ENCODE measurements at places on chromosomes 4 and X. TPM values are rescaled to one million over a fixed set of nuclear protein-coding genes. Genes with fewer than 3 reads are reported as not detected.

The CCSER1 gene
- 0.47 TPM for total RNA-seq

The DIPK2B gene
- total RNA-seq: not detected

The C4orf50 gene
- not detected for total RNA-seq

The SCML2 gene
- total RNA-seq: 2.4 TPM

The BMP2K gene
- 17.0 TPM for total RNA-seq

The TMSB15A gene
- total RNA-seq: not detected

The GAGE12J gene
- not detected for total RNA-seq

The TMEM255A gene
- not detected for total RNA-seq

The PCDH10 gene
- not detected for total RNA-seq

DNA sequence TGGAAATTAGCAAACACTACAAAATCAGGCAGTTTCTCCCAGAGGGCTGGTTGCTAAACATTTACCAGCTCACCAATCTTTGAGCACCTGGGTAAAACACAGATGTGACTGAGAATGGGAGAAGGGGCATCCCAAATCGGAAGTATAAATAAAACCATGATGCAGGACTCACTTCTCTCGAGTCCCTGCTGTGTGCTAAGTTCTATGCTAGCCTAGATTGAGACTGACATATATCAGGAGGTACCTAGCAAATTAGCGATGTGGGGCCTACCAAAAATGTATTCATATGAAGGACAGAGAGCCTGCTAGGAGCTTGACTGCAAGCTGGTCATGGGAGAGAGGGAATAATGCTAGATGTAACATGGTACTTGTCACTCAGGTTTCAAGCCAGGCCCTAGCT, 171.9 kb upstream of the PGRMC2 start:
- H3K4me1 ChIP-seq: no peaks in the 10 kb centered on the region
- no peaks in the 10 kb centered on the region for H3K36me3 ChIP-seq
- peaks cover under 1% of the 10 kb centered on the region for H3K27me3 ChIP-seq
- H3K27ac ChIP-seq: no peak overlapping the region

DNA sequence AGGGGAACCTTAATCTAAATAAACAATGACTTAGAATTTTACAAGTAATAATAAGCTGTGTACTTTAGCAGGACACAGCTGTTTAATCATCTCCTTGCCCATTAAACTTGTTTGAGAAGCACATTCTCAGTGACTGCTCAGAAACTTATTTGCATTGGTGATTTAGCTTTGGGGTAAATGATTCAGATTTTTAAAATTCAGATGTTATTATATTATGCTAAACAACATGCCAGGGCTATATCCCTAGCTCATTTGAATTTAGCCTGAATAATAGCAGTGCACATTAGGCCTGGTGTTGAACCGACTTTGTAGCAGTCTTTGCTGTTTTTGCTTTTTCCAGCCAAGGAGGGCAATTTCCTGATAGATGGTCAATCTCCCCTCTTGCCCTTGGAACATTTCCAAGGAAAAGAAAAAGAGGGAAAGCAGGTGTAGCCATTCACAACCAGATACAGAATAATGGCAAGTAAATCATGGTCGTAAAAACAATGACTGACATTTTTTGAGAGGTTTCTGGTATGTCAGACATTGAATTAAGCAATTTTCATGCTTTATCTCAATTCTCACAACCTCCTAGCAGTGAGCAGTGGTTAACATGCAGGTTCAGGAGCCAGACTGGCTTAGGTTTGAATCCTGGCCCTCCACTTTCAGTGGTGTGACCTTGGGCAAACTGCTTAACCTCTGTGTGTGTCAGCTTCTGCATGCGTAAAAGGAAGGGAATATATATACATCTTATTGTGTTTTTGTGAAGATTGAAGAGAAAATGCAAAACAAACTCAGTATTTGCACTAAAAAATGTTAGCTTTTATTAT, 16.8 kb downstream of the ARHGEF38 start:
- no peak overlapping the region for H3K4me3 ChIP-seq
- H3K36me3 ChIP-seq: no peaks in the 10 kb centered on the region
- H3K27me3 ChIP-seq: no peaks in the 10 kb centered on the region
- no peaks in the 10 kb centered on the region for H3K4me1 ChIP-seq
- H3K27ac ChIP-seq: no peak overlapping the region

DNA sequence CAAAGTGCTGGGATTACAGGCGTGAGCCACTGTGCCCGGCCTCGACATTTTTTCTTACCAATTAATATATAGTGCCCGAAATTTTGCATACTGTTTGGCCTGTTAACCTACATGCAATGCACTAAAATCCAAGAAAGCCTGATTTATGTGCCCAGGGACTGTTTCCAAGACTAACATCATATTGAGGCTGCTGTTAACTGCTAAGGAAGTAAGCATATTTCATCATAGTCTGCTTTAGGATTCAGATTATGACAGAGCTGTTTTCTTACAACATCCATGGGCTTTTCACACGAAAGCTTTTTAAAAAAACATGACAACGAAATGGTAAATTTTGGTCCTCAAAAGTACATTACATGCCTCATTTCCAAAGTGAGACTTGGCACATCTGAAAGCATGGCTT, 84.4 kb downstream of the STOX2 start:
- DNase-seq: no peak
- H3K27ac ChIP-seq: no peak overlapping the region
- no peak overlapping the region for H3K4me3 ChIP-seq
- H3K36me3 ChIP-seq: no peaks in the 10 kb centered on the region

GRCh38 chr4:56211202-56211601, 176.1 kb downstream of the AASDH start:
- peaks cover 9% of the 10 kb centered on the region for H3K36me3 ChIP-seq
- no peak overlapping the region for H3K27ac ChIP-seq
- peaks cover 5% of the 10 kb centered on the region for H3K27me3 ChIP-seq

GRCh38 chr4:113732-114131, 10.6 kb upstream of the ZNF718 start:
- peaks cover 28% of the 10 kb centered on the region for H3K27me3 ChIP-seq
- peaks cover 8% of the 10 kb centered on the region for H3K36me3 ChIP-seq
- no peak overlapping the region for H3K4me3 ChIP-seq
- no peak for DNase-seq

DNA sequence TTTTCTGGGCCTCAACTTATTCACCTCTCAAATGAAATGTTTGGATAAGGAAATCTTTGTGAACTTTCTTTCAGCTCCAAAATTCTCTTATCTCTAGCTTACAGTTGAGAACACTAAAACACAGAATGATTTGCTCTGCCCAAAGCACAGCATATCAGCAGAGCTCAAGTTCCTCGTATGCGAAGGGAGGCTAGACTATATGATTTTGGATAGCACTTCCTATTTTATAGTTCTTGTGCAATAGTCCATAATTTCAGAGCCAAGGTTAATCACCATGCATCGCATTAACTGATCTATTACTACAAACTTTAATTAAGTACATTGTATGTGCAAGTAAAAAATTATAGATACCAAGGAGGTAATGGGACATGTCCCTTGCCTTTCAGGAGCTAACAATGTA, 27.0 kb upstream of the KLHL13 start:
- H3K36me3 ChIP-seq: no peaks in the 10 kb centered on the region
- H3K27ac ChIP-seq: no peak overlapping the region
- H3K4me1 ChIP-seq: no peaks in the 10 kb centered on the region
- no peaks in the 10 kb centered on the region for H3K27me3 ChIP-seq
- no peak for DNase-seq
- no peak overlapping the region for H3K4me3 ChIP-seq

DNA sequence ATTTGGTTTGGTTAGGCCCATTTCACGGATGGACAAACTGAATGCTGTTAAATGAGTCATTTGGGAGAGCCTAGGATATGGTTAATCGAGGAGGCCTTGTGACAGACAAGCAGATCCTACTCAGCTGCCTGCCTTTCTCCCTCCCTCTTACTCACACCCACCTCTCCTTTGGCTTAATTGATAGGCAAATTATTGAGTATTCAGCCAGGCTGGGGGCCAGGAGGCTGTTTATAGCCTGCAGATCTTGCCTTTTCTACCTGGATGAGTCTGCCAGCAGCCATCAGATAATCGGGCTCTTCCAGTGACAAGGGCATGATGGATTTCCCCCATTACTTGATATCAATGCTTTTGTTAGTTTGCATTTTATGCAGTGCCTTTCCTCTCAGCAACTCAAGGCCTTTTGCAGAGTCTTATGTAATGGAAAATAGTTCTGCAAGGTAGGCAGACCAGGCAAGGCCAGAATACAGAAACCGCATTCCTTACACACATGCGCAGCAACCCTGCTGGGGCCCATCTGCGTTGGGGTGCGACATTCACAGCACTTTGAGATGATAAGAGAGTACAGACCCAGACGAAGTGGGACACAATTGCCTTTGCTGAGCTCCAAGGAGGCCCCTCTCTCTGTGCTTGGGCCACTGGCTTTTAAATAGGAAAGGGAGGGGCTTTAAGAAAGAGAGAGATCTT, 96.2 kb upstream of the ATP6AP2 start:
- H3K36me3 ChIP-seq: no peaks in the 10 kb centered on the region
- no peaks in the 10 kb centered on the region for H3K27me3 ChIP-seq
- H3K27ac ChIP-seq: no peak overlapping the region
- DNase-seq: no peak
- peaks cover 3% of the 10 kb centered on the region for H3K4me1 ChIP-seq

GRCh38 chr4:139686130-139686529, 20.5 kb downstream of the MGST2 start:
- DNase-seq: no peak
- H3K36me3 ChIP-seq: no peaks in the 10 kb centered on the region
- H3K27me3 ChIP-seq: no peaks in the 10 kb centered on the region
- no peak overlapping the region for H3K4me3 ChIP-seq

DNA sequence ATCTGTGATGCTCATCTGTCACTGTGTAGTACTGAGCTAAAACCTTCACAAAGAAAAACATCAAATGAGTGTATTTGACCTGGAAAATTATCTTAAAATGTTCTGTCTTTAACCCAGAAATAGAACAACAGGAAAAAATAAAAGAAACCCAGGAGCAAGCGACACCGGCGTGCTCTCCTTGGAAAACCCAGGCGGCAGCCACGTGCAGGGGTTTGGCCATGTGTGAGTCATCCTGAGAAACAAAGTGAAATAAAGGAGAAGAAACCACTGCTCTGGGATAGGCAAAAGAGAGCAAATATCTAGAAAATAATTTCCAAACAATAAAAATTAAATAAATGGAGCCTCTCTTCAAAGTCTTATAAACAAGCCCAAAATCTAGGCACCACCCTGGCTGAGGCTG, 20.0 kb upstream of the TMEM128 start:
- DNase-seq: no peak
- peaks cover 50% of the 10 kb centered on the region for H3K4me1 ChIP-seq
- H3K27ac ChIP-seq: peak overlapping the region; percentile 63
- no peaks in the 10 kb centered on the region for H3K36me3 ChIP-seq

- no peak overlapping the region for H3K27ac ChIP-seq
- H3K36me3 ChIP-seq: peaks cover 44% of the 10 kb centered on the region
- H3K4me3 ChIP-seq: no peak overlapping the region
- H3K27me3 ChIP-seq: no peaks in the 10 kb centered on the region
- DNase-seq: no peak
Measured at GRCh38 chr4:42453612-42454011, 56.3 kb downstream of the SHISA3 start.

- no peak for DNase-seq
- H3K27ac ChIP-seq: no peak overlapping the region
- H3K36me3 ChIP-seq: peaks cover 9% of the 10 kb centered on the region
- H3K4me3 ChIP-seq: no peak overlapping the region
- H3K4me1 ChIP-seq: no peaks in the 10 kb centered on the region
Measured at GRCh38 chr4:184617600-184618196, 31.5 kb downstream of the CASP3 start.

DNA sequence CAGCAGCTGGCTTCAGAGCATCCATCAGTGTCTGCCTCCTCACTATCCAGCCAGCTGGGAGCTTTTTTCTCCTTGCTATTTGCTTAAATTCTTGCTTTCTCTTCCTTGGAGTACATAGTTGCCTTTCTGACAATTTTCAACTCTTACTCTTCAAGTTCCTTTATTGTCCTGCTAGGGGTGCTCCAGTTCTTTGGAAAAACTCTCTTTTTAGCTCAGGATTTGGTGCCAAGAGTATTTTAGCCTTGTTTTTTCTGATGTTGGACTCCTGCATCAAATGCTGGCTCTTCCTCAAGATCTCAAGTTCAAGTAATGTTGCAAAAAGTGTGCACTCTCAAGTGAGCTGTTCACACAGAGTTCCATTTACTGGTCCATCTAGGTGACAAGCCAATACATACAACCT, 126.4 kb downstream of the KDR start:
- H3K36me3 ChIP-seq: no peaks in the 10 kb centered on the region
- no peaks in the 10 kb centered on the region for H3K4me1 ChIP-seq
- H3K27ac ChIP-seq: no peak overlapping the region
- H3K4me3 ChIP-seq: no peak overlapping the region
- DNase-seq: no peak

GRCh38 chr4:51830156-51830720, 12.7 kb upstream of the DCUN1D4 start:
- DNase-seq: no peak
- no peak overlapping the region for H3K4me3 ChIP-seq
- H3K36me3 ChIP-seq: no peaks in the 10 kb centered on the region
- H3K4me1 ChIP-seq: no peaks in the 10 kb centered on the region
- H3K27me3 ChIP-seq: peaks cover 12% of the 10 kb centered on the region
- no peak overlapping the region for H3K27ac ChIP-seq

DNA sequence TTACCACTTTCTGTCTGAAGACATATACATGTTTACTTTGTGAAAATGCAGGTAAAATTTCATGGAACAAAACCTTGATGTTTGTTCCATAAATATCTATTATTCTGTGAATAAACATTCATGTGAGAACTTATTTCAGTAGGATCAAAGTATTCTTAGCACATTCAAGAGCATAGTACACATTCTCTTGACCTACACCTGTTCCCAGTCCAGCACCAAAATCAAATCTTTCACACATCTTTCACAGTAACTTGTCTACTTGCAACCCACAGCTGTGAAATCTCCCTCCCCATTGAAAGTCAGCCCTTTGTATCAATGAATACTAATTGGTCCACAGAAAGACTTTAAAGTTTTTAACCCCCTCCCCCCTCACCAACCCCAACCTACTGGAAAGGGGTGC, 283.2 kb downstream of the GPC3 start:
- H3K27ac ChIP-seq: no peak overlapping the region
- no peaks in the 10 kb centered on the region for H3K36me3 ChIP-seq
- DNase-seq: no peak
- H3K27me3 ChIP-seq: no peaks in the 10 kb centered on the region

GRCh38 chr4:61520681-61521160, 320.6 kb downstream of the ADGRL3 start:
- no peak for DNase-seq
- no peaks in the 10 kb centered on the region for H3K4me1 ChIP-seq
- no peaks in the 10 kb centered on the region for H3K36me3 ChIP-seq

GRCh38 chr4:135949931-135950330, 1582.4 kb downstream of the PCDH18 start:
- H3K27ac ChIP-seq: no peak overlapping the region
- no peak overlapping the region for H3K4me3 ChIP-seq
- H3K27me3 ChIP-seq: no peaks in the 10 kb centered on the region
- no peaks in the 10 kb centered on the region for H3K36me3 ChIP-seq
- DNase-seq: no peak
- no peaks in the 10 kb centered on the region for H3K4me1 ChIP-seq
